ENCODE measurements at places on chromosomes 2 and 18. TPM values are rescaled to one million over a fixed set of nuclear protein-coding genes. Genes with fewer than 3 reads are reported as not detected.

The NT5DC4 gene
- not detected for total RNA-seq

The CCDC74A gene
- total RNA-seq = 0.35 TPM

The BOLL gene
- total RNA-seq = not detected

The TBR1 gene
- not detected for total RNA-seq

The RPL31 gene
- 968 TPM for total RNA-seq

The TMEM247 gene
- not detected for total RNA-seq

The PMAIP1 gene
- total RNA-seq = 0.42 TPM

The GCG gene
- total RNA-seq = 190 TPM

The FSIP2 gene
- 1.1 TPM for total RNA-seq

The KCNE4 gene
- 2.4 TPM for total RNA-seq

The PCARE gene
- total RNA-seq = not detected

The CDCA7 gene
- total RNA-seq = 0.87 TPM

The CHAC2 gene
- total RNA-seq = 1.2 TPM

The CLHC1 gene
- 2.9 TPM for total RNA-seq

The POTEI gene
- total RNA-seq = 0.09 TPM

The CCDC148 gene
- total RNA-seq = 0.58 TPM

The THSD7B gene
- total RNA-seq = not detected

The SNTG2 gene
- total RNA-seq = 4.5 TPM

The TWIST2 gene
- total RNA-seq = 1.9 TPM

The TEX261 gene
- 44.8 TPM for total RNA-seq

The ACOXL gene
- total RNA-seq = 0.16 TPM

The SLC23A3 gene
- 0.98 TPM for total RNA-seq

The TUBA3E gene
- not detected for total RNA-seq

The OSBPL6 gene
- total RNA-seq = 0.79 TPM

The GALNT14 gene
- 2.2 TPM for total RNA-seq

The OBSL1 gene
- 94.5 TPM for total RNA-seq

The SCN3A gene
- total RNA-seq = 1.0 TPM

The ALLC gene
- not detected for total RNA-seq

The WNT10A gene
- total RNA-seq = not detected

The GFPT1 gene
- total RNA-seq = 57.2 TPM

The FHOD3 gene
- total RNA-seq = 0.60 TPM

The TEX44 gene
- total RNA-seq = not detected

The ANKRD30BL gene
- not detected for total RNA-seq

The LDLRAD4 gene
- 6.8 TPM for total RNA-seq

The NTSR2 gene
- not detected for total RNA-seq

The MATN3 gene
- not detected for total RNA-seq

The HDHD2 gene
- total RNA-seq = 20.7 TPM

The SERPINB3 gene
- not detected for total RNA-seq

The ALKAL2 gene
- total RNA-seq = 33.4 TPM

The CREB1 gene
- total RNA-seq = 16.7 TPM

The HMSD gene
- total RNA-seq = not detected

The CRACDL gene
- 7.9 TPM for total RNA-seq

All from pancreas (tissue), 10 donors.